ENCODE measurements at places on chromosomes 11 and 22.

DNA sequence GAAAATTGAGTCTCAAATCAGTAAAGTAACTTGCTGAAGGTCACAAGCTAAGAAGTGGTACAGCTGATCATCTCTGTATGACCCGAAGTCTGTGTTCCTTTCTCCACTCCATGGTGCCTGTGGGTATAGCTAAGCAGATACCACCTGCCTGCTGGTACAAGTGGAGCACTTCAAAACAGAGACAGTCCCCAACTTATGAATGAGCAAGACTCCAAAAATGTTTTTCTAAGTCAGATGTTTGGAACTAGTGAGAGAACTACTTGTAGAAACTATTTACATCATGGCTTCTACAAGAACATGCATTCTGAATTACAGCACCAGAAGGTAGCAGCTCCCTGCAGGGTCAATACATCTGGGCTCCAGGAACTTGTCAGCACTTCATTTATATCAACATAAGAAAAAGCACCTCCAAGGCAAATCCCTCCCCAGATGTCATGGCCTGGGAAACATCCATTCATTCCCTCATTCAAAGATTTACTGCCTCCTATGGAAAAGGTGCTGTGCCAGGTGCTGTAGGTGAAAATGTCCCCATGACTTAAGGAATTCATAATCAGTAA, 94.7 kb downstream of the SERGEF start:
- ATAC-seq: no peak

DNA sequence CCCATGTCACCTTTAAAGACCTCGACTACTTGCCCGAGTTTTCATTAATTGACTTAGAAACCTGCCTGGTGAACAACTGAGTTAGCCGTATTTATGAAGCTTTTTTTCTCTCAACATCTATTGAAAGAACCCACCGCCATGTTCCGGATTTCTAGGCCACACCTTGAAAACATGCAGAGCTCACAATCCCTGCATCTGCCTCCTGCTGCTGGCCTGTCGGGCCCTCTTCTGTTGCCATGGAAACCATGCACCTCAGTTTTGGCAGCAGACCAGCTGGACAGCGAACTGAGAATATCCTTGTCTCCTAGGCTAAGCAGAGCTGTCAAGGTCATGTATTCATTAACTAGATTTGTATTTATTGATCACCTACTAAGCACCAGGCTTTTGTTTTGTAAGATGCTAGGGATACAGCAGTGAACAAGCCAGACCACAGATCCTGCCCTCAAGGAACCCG, 4.3 kb upstream of the PATZ1 start:
- ATAC-seq: no peak

DNA sequence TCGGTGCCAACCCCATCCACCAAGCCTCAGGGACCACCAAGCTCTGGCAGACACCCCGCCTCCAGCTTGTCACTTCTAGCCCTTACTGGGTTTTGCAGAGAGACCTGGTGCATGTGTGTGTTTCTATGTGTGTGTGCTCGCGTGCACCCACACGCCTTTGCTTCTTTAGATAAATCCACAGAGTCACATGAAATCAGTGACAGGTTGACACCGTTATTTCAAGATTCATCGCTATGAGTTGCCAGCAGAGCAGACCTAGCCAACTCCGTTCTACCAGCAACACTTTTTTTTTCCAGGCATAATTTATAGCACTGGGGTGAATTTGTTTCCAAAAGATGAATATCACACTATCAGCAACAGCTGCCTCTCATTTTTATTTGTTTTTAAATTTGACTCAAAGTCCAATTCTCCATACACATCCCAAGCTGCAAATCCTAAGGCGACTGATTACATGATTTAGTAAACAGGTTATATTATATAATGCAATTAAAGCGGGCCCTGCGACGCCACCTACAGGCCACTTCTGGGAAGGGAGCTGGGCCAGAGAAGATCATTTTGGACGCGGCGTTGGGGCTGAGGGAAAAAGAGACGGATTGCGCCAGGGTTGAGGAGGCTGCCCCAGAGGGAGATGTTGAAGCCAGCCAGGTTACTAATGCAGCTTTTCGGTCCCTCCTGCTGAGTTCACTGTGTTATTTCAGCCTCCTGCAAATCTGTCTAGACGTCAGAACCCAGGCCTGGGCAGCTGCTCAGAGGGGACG, 150.5 kb downstream of the FEZ1 start:
- peak; percentile 56 for ATAC-seq

- no peak for ATAC-seq
Observed at GRCh38 chr11:134152696-134153095, 71.1 kb downstream of the NCAPD3 start.

- no peak for ATAC-seq
Observed at GRCh38 chr11:112229746-112230433, 3.7 kb downstream of the PTS start.

DNA sequence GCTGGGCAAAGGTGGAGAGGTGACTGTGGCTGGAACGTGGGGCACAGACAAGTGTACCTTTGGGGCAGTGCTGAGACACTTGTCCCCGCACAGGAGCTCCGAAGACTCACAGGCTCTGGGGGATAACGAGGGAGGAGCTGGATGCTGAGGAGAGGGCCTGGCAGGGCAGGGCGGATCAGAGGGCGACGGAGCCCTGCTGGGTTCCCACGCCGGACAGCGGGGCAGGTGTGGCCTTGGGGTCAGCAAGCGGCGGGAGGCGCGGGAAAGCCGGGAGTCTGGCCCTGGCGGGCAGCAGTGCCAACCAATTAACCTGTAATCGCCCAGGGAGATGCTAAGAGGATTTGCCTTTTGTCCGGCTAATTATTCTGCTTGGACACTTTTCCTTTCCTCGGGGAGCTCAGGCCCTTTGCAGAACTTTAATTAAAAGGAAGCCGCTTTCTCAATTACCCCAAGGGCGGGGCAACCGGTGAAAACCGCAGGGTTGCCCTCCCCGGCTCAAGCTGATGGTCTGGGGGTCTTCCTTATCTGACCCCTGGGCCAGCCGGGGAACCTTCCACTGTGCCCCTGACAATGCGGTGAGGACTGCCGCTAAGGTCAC, 71.5 kb downstream of the WNT7B start:
- ATAC-seq: no peak

DNA sequence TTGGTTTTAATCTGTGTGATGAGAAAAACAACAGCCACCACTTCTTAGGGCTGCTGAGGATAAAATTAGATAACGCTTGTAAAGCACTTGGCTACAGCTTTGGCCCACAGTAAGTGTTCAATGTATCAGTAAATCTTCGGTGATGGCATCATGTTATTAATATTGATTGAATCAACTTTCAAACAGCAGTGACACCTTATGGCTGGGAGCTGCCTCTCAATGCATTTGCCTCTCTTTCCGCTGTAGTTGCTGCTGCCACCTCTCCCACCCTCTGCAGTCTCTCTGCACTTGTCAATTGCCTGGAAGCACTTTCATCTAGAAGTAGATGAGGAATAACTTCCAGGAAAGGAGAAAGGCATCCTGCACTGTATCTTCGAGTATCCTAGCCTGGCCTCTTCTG, 491.1 kb downstream of the OPCML start:
- ATAC-seq: no peak

DNA sequence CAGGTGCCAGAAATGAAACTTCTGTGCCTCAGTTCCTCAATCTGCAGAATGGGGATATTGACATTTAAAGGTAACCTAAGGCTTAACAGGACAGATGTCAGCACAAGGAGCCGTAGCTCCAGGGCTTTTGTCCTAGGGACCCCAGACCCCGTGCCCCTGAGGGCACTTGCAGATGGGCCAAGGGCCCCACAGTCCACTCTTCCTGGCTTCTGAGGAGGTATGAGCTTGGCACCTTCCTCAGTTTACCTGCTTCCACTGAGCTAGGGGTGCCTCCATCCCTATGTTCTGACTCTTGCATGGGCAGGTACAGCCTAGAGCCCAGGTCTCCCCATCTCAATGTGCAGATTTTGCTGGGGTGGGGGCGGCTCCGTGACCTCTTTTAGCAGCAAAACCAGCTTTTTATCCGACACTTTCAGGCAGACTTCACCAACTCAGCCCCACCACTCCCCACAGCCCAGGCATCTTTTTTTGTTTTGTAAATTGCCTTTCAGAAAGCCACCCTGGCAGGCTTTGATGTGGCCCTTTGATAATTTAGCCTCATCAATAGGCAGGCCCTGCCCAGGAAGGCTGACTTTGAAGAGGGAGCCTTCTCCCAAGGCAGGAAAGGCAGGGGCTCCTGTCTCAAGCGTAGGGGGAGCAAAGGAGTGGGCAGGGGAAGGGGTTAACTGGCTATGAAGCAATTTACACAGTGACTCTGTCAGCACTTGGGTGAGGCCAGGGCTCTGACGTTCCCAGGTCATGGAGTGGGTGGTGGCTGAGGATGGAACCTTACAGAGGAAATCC, 23.7 kb upstream of the FGF3 start:
- ATAC-seq: no peak

DNA sequence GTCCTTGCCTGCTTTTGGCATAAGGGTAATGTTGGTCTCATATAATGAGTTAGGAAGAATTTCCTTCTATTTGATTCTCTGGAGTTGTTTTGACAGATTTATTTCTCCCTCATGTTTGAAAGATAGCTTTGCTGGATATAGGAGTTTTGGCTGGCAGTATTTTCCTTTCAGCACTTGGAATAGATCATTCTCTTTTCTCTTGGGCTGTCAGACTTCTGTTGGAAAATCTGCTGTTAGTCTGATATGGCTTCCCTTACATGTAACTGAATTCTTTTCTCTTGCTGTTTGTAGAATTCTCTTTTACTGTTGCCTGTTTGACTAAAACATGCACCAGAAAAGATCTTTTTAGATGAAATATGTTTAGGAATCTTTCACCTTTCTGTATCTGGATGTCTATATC, 165.5 kb downstream of the GUCY1A2 start:
- ATAC-seq: no peak

DNA sequence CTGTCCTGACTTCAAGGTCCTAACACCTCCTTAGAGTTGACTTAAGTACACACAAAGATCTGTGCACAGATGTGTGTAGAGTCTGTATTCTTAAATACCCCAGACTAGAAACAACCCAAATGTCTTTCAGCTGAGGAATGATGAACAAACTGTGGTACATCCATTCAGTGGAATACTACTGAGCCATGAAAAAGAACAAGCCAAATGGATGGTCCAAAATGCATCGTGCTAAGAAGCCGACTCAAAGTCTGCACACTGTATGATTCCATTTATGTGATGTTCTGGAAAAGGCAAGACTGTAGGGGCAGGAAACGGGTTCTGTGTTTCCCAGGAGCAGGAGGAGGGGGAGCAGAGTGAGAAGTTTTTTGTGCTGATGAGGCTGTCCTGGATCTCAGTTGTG, 56.7 kb upstream of the LINC01488 start:
- no peak for ATAC-seq

DNA sequence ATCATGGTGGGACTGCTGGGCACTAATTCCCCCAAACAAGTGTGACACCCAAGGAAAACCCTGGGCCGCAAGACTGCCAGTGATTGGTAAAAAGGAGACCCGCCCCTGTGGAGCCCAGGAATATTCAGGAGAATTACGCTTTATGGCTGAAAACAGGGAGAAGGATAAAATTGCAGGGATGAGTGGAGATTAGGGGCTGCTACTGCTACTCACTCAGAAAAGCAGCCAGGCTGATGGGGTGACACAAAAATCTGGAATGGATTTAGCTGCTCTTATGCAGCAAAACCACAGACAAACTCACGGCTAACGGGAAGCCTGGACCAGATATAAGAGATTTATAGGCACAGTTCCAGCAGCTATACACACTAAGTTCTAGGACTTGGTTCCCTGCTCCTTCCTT, 4.4 kb upstream of the FBXO3 start:
- no peak for ATAC-seq

GRCh38 chr11:34052608-34053160, 1.2 kb downstream of the CAPRIN1 start:
- ATAC-seq: no peak

GRCh38 chr11:61897387-61898246, 6.3 kb upstream of the FADS3 start:
- peak; percentile 71 for ATAC-seq

DNA sequence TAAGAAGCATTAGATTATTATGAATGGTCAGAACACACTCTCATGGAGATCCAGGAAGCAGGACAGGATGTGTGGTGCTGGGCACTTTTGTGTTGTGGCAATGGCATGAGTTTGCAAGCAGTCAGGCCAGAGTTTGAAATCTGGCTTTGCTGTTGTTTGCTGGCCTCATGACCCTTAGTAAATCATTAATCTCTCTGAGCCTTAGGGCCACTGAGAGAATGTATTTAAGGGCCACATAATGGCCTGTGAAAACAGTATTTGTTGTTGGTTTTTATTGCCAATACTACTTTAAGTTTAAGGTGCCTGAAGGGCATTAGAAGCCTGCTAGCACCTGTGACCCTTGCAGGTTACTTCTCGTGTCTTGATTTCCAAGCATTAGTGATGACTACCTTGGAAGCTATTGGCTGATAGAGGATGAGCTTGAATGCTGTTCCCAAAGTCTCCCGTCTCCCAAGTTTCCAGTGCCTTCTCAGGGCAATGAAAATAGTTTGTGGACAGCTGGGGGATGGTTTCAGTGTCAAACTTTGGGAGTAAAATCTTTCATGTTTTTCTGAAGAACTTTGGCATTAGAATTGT, 24.6 kb downstream of the STIM1 start:
- ATAC-seq: no peak

- ATAC-seq: peak; percentile 71
Observed at GRCh38 chr11:73218106-73218829, at the start of gene P2RY2. Gene P2RY2, plus strand, starts transcription at chr11:73218281. Its CDS starts 15,879 bp downstream, at chr11:73234160.

DNA sequence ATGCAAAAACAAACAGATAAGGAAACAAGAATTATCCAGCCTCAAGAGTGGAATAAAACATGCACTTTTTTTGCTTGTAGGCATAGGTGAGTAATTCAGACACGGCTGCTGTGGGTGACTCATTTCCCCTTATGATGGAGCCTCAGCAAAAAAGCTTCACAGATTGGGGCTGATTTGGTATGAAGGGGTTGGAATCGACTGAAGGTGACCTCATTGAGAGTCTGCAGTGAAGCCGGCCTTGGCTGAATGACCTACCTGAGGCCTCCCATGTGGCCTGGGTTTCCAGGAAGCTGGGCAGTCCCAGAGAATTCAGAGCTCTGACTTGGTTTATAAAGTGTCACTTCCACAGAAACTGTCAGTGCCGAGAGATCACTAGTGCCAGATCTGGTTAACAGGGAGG, 34.2 kb upstream of the VPREB1 start:
- ATAC-seq: peak; percentile 93

- no peak for ATAC-seq
Observed at GRCh38 chr11:117705866-117706265, 91.2 kb downstream of the DSCAML1 start.

GRCh38 chr22:28741785-28742561, at the start of the genes CHEK2 and HSCB:
Gene CHEK2, minus strand, starts transcription at chr22:28741820. Its CDS starts 7,099 bp downstream, at chr22:28734721.
Gene HSCB, plus strand, starts transcription at chr22:28742039. Its CDS starts 57 bp downstream, at chr22:28742096.
- peak; percentile 96 for ATAC-seq
